ENCODE measurements at places on chromosomes 4 and X.

DNA sequence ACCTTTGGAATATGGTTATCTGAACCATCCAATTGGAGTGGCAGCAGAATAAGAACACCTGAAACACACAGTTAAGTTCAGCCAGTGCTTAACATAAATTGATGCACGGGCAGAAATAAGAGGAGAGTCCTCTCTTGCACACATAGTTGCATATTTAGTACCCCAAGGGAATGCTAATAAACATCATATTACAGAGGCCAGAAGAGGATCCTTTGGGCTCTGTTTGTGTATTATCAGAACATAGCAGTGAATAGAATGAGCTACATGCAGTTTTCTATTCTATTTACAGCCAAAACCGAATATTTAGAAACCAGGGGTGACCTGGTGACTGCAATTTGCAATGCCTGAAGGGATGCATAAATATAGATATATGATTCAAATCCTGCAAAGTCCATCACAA is 300.8 kb upstream of the GALNT7 start:
- no peak for ATAC-seq

- peak; percentile 52 for ATAC-seq
Observed at GRCh38 chr4:139530833-139531427, 25.1 kb downstream of the SETD7 start.

- ATAC-seq = no peak
Observed at GRCh38 chrX:102860235-102860634, 76.8 kb upstream of the RAB40AL start.

GRCh38 chr4:43782391-43782790 is 666.2 kb downstream of the KCTD8 start:
- no peak for ATAC-seq

DNA sequence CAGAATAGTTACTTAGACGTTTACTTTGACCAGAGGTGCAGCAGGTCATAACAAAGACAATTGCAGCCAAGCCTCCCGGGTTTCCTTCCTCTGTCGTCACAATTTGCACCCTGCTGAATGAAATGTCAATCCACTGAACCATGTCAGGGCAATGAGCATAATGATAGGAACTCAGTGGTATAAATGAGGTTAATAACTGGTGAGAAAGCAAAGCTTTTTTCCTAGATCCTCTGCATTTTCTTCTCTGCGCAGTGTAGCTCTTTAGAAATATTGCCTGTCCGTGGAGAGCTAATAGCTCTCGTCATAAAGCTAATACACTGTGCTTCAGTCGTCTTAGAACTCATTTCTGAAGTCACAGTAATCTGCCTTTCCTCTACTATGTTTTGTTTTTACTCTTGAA is 1960.1 kb upstream of the ADGRL3 start:
- ATAC-seq = no peak

GRCh38 chrX:118495958-118496762 is 545 bp downstream of the DOCK11 start:
- ATAC-seq = peak; percentile 86

GRCh38 chr4:38654273-38654672 is 9.7 kb upstream of the KLF3 start:
- ATAC-seq = no peak

All from esophagus mucosa (tissue), 1 donor.